HS-5 (cell line): ENCODE measurements at places on chromosomes 2 and 18.

DNA sequence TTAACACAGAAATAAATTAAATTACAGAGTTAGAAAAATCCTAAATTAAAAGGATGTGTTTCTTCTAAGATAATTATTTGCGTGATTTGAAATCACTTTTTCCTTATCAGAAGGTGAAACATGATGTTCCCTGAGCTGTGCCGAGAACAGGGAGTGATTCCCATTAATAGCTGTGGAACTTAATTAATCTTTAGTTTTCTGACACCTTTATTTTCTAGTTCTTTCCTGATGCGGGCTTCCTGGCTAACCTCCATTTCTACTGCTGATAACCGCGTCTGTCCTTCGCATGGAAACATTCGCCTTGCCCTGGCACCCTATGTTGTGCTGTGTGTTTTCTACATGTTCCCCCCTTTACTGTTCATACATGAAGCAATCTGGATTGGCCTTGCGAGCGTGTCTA lies 172.9 kb downstream of the FAM210A start:
- DNase-seq: no peak

- no peak for DNase-seq
Observed at GRCh38 chr2:174180726-174181236, 67.6 kb downstream of the OLA1 start.

- no peak for DNase-seq
Observed at GRCh38 chr2:111634050-111634794, 249.8 kb downstream of the ANAPC1 start.

DNA sequence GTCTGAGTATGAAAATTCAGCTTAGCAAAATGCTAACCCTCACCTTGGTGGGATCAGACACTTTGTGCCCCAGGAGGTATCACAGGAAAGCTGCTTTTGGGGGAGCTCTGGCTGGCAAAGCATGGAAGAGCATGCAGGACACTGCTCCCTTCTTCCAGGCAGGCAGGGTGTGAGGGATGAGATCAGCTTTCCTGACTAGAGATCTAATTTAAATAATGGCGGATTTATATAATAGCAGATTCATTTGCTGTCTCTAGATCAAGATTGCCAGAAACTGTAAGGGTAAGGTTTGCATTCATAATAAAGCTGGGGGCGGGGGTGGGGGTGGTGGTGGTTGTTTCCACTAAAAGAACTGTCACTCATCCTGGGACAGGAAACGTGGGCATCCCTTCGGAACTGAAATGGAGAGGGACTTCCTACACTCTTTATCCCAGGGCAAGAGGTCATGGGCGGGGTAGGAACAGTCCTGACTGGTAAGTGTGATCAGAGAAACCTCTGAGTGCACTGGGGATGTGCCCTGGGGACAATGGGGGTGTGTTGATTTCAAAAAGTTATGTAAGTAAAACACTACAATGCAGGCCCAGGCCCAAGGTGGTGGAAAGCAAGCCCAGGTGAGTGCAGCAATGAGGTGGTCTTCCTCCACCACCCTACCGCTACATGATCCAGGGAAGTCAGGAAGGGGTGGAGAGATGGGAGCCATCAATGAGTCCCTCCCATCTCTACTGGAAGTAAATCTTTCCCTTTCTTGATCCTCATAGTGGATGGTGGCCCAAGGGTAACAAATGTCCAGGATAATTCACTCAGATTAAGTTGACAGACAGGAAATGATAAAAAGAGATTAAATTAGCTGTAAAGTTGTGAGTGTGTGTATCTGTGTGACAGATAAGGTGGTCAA lies 171.4 kb upstream of the SERPINE2 start:
- no peak for DNase-seq

- no peak for DNase-seq
Observed at GRCh38 chr2:23753291-23754010, 173.5 kb downstream of the ATAD2B start.

- no peak for DNase-seq
Observed at GRCh38 chr2:102168026-102168771, 18.6 kb upstream of the IL1RL2 start.

- DNase-seq: no peak
Observed at GRCh38 chr2:43729491-43730174, 44.2 kb upstream of the DYNC2LI1 start.

- DNase-seq: peak; percentile 26
Observed at GRCh38 chr2:55311444-55311870, 42.4 kb upstream of the MTIF2 start.

GRCh38 chr18:63339920-63340484 lies 20.4 kb upstream of the BCL2 start:
- DNase-seq: no peak

- no peak for DNase-seq
Observed at GRCh38 chr2:5618271-5618670, 73.9 kb upstream of the SOX11 start.

DNA sequence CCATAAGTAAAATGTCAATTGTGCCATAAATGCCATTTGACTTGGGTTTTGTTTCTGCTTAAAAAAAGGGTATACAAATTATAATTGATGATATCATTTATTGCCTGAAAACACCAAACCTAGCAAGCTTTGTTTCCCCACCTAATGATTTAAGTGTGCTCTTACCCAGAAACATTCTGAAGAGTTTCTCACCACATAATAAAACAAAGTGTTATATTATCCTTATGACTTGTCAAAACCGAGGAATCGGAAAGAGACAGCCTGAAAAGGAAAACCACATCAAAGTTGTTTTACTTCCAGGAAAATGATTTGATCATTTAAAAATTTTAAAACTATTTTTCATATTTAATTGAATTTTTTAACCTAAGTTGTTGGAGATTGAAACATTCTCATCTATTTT lies 170.5 kb upstream of the SLC39A10 start:
- no peak for DNase-seq

- no peak for DNase-seq
Observed at GRCh38 chr2:43298500-43298899, 72.1 kb upstream of the ZFP36L2 start.

GRCh38 chr2:45232818-45233217 lies 223.6 kb upstream of the SIX2 start:
- DNase-seq: no peak

- DNase-seq: no peak
Observed at GRCh38 chr2:69309351-69310110, 77.5 kb downstream of the GFPT1 start.

GRCh38 chr18:57970356-57971095 lies 73.5 kb upstream of the NEDD4L start:
- DNase-seq: no peak

GRCh38 chr2:29115797-29116781 lies 874 bp downstream of the CLIP4 start:
- no peak for DNase-seq

DNA sequence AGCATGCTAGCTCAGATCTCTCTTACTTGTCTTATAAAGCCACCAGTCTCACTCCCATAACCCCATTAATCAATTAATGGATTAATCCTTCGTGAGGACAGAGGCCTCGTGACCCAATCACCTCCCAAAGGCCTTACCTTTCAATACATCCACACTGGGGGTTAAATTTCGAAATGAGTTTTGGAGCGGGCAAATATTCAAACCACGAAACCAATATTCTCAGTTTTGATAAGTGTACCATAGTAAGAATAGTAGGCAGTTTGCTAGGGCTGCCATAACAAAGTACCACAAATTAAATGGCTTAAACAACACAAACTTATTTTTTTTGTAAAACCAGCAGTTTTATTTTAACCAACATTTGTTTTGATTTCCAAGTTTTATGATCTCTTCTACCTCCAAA lies 15.2 kb downstream of the HIBCH start:
- no peak for DNase-seq

DNA sequence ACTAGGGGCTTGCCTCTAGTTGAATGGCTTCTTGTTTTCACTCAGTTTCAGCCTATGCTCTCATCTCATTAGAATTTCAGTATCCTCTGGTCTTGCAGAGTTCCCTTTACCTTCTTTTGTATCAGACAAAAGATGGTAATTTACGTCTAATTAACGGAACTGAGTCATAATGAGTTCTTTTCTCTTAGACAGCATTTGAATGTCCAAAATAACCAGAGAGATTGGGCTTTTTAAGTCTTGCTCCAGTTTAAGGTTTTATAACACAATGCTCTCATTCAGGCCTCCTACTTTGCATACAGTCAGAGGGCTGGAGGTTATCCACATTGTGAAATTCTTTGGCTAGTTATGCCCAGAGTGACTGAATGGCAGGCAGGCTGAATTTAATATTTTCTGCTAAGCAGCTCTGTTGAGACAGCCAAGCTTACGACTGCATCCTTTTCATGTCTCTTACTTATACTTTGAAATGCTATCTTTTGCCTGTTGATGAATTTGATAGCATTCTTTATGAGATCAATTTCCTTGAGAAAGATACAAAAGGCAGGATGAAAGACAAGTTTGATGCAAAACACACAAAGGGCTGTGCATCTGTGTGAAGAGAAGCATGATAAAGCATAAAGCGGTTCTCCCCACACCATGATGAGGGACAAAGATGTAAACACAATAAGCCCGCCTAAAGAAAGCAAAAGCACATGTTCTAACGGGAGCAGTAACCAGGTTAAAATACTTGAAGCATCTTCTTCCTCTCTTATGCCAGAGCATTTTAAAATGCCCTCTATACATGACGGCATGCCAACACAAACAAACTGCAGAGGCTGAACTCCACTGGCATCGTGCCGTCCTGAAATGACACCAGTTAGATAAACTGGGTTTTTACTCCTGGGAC lies 90.0 kb downstream of the CDH2 start:
- DNase-seq: no peak

DNA sequence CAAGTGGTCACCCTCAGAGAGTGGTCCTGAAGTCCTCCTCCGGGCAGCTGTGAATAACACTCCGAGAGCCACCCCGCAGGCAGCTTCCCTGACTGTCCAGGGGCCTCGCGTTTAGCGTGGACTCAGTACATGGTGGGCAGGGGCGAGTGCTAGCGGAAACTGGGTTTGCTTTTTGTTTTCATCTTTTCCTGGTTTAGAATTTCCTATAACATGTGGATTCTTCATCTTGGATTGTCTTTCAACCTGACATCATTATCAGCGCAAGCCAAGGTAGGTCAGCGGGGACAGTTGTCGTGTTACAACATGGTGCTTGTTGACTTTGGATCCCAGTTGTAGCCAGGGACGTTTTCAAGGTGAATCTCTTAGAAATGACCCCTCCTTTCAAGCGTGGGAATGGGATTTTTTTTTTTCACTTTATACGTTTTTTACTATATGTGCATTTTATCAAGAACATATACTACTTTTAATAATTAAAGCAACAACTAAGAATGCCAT lies 20.9 kb downstream of the RMC1 start:
- no peak for DNase-seq

- DNase-seq: no peak
Observed at GRCh38 chr2:42049221-42050009, 1.6 kb downstream of the PKDCC start.

DNA sequence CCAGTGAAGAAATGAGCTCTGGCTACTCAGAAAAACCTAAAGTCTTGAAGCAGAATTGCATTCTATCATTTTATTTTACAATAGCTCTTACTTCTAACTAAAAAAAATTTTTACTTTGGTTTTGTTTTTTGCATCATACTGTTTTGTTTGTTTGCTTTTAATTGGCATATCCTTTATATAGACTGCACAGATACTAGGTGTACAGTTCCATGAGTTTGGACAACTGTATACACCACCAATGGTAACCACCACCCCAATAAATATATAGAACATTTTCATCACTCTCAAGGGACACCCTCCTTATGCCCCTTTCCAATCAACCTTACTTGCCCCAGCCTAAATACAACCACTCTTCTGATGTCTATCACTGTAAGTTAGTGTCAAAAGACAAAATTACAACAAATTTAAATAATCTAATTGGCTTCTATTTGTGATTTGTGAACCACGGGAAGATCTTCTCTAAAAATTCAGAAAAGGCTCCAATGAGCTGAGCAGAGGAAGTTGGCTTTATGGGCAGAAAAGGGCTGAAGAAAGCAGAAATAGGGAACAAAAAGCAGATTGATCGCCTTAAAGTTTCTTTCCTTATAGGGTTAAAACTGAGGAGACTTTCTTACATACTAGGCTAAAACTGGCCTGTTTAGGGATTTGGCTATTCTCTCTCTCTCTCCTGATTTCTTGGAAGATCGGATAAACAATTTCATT lies 22.2 kb upstream of the SOS1 start:
- DNase-seq: no peak

- DNase-seq: no peak
Observed at GRCh38 chr2:191209340-191209739, 35.9 kb upstream of the MYO1B start.

- no peak for DNase-seq
Observed at GRCh38 chr2:232240906-232241305, 137.6 kb upstream of the ALPP start.

DNA sequence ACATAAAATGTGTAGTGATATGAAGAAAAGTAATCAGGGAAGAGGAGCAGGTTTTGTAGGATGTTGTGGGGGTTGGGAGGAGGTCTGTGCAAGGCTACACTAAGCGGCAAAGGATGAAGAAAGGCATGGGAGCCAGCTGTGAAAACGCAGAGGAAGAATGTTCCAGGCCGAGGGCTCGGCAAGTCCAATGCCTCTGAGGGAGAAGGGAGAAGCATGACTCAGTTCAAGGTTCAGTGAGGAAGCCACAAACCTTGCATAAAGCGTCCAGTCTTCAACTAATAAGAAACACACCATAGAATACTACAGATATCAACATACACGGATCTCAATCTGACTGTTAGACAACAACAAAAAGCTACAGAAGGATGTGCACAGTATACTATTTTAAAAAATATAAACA lies 16.2 kb downstream of the EPB41L3 start:
- peak; percentile 78 for DNase-seq

DNA sequence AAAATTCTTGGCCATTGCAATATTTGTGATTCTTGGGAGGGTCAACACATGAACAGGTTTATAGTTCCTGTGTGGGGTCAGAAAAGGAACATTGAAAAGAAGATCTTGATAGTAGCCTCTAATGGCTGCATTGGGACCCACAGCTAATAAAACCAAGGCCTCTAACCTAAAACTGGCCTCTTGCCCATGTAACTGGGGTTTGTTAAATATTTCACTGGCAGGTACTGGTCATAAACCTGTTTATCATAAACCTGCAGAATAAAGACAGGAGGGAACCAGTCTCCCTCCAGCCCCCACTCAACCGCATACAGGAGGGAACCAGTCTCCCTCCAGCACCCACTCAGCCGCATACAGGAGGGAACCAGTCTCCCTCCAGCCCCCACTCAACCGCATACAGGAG lies 125.3 kb downstream of the PXDN start:
- DNase-seq: no peak

DNA sequence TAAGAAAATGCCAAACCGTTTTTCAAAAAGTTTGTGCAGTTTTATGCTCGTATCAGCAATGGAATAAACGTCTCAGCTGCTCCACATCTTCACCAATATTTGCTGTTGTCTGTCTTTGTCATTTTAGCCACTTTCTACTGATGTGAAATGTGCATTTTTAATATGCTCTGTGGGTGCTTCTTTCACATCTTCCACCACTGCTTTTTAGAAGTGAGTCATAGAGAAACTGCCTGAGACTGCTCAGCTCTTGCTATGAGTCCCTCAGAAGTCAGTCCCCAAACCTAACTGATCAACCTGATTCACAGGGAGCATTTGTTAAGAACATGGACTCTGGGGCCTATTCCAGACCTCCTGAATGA lies 41.0 kb upstream of the EPC2 start:
- no peak for DNase-seq
